Hypothalamus (tissue), 51 donors: ENCODE measurements at places on chromosomes 2 and 18.

GRCh38 chr2:45640576-45640975 is 10.9 kb upstream of the PRKCE start:
- DNase-seq = no peak

GRCh38 chr2:200585730-200586643 is at the start of gene AOX1:
Gene AOX1, plus strand, starts transcription at chr2:200586014. Its CDS starts 95 bp downstream, at chr2:200586109.
- DNase-seq = peak; percentile 4

DNA sequence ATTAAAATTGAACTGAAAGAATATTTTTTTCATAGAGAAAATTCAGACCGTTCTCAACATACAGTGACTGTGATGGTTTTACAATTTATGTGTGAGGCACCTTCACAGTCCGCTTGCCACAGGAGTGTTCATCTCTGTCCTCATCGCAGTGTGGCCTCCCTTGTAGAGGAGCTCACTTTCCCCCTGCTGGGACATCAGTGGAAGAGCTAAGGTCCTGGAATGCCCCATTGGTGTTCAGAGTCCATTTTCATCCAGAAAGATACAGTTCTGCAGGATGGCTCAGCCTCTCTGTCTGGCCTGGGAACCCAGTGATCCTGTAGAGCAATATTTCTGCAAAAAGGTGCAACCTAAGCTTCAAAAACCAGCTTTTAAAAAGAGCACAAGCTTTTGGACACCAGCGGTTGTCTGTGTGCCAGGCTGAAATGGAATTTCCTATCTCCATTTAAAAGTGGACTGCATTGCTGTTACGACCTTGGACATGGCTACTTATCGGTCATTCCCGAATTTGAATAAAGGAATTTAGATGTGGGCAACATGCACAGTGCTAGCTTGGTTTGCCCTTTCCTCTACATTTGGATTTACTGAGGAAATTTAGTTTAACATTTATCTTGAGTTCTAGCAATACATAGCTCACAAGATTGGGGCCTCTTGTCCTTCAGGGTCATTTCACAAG is 26.7 kb upstream of the FAM237A start:
- DNase-seq = no peak

DNA sequence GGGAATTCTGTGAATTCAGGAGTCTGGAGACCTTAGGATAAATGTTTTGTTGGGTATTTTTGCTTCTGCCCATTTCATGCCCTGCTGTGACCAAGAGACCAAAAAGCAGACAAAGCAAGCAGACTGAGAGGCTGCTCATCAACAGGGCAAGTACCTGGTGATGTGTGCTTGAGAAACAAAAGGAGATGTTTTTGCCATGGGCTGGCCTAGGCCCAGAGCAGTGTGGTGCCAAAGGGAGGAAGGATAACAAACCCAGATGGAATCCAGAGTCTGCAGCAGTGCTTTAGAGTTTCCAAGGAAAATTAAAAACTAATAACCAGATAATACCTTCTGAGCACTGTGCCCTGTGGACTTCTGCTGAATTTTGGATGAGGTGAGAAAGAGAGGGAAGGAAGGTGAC is 538.4 kb downstream of the STK39 start:
- DNase-seq = no peak

DNA sequence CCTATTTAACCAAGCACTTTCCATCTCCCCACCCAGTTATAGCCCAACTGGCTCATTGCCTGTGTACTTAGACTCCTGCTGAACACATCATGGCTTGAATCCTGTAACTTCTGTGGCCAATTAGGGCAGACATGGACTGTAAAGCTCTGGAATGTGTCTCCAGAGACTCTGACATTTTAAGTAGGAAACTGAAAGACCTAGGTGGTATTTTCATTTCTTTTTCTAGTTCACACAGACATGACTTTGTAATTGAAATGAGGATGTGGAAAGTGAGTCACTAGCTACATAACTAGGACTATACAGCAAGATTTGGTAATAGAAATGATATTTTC is 12.2 kb downstream of the DOK1 start:
- DNase-seq = no peak

DNA sequence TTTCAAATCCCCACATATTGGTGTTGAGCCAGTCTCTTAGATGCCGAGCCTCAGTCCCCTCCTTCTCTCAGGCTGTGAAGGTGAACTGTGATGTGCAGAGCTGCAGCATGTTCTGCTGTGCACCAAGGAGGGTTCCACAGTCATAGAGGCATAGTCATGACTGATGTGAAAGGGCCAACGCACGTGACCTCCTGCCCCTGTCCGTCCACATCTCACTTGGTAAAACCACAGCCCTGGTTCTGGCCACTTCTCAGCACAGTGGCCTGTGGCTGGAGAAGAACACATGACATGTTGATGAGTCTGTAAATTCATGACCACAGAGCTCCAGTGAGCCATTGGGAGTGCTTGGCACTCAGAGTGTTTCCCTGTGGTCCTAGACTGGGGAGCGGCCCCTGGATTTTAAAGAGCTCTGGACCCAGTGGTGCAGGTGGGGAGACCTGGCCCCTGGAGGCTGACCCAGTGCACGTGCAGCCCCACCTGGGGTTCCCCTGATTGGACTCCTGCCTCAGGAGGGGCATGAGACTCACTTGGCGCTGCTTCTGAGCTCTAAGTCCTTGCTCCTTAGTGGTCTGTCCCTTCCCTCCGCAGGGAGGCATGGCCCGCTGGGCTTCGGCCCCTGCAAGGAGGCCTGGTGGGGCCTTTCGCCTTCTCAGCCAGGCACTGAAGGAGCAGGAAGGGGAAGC is 25.3 kb downstream of the INPP4A start:
- no peak for DNase-seq

- DNase-seq = no peak
Measured at GRCh38 chr2:126643431-126643830, 12.5 kb upstream of the GYPC start.

DNA sequence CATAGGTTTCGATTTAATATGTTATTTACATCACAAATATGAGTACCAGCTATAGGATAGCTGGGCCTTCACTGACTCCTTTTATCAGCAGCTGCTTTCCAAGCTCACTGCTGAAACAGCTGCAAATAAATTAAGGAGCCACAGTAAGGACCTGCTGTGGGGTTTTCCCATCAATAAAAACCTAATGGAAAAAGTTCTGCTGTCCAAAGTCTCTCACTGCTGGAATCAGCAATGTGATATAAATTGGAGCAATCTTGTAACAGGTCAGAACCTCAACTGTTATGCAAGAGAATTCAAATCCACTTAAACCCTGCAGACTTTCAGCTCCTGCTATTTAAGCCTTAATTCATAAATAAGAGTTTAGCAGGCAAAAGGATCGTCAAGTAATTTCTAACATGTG is 61.3 kb downstream of the NEB start:
- no peak for DNase-seq
